Naive thymus-derived CD4-positive, alpha-beta T cell (primary cell): ENCODE measurements at places on chromosomes 13 and 19. TPM values are rescaled to one million over a fixed set of nuclear protein-coding genes. Genes with fewer than 3 reads are reported as not detected.

CNMD gene
- polyA plus RNA-seq: 0.13 TPM

- DNase-seq: no peak
- H3K36me3 ChIP-seq: no peaks in the 10 kb centered on the region
- H3K27ac ChIP-seq: no peak overlapping the region
- no peaks in the 10 kb centered on the region for H3K27me3 ChIP-seq
These were observed 708.2 kb downstream of the EFNB2 start for GRCh38 chr13:105827111-105827809.

SGCG gene
- not detected for polyA plus RNA-seq

- no peak for DNase-seq
- no peaks in the 10 kb centered on the region for H3K36me3 ChIP-seq
- no peak overlapping the region for H3K4me3 ChIP-seq
- H3K4me1 ChIP-seq: no peaks in the 10 kb centered on the region
- no peak overlapping the region for H3K27ac ChIP-seq
These were observed 1002.4 kb upstream of the PCDH9 start for GRCh38 chr13:68232351-68233130.

GIPR gene
- not detected for polyA plus RNA-seq

IGFLR1 gene
- polyA plus RNA-seq: 99.5 TPM

DNA sequence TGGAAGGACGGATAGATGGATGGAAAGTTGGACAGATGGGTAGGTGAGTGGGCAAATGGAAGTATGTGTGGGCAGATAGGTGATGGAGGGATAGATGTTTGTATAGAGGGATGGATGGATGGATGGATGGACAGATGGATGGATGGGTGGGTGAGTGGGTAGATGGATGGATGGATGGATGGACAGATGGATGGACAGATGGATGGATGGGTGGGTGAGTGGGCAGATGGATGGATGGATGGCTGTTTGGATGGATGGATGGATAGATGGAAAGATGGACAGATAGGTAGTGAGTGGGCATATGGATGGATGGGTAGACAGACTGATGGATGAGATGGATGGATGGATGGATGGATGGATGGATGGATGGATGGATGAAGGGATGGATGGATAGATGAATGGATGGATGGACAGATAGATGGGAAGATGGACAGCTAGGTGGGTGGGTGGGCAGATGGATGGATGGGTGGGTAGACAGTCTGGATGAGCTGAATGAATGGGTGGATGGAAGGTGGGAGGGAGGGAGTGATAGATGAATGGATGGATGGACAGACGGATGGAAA is 74.9 kb upstream of the KCTD15 start:
- DNase-seq: no peak
- no peak overlapping the region for H3K27ac ChIP-seq
- H3K36me3 ChIP-seq: no peaks in the 10 kb centered on the region
- H3K4me3 ChIP-seq: no peak overlapping the region
- no peaks in the 10 kb centered on the region for H3K27me3 ChIP-seq

- no peak overlapping the region for H3K27ac ChIP-seq
- H3K4me3 ChIP-seq: no peak overlapping the region
- H3K36me3 ChIP-seq: no peaks in the 10 kb centered on the region
- H3K27me3 ChIP-seq: no peaks in the 10 kb centered on the region
- no peaks in the 10 kb centered on the region for H3K4me1 ChIP-seq
These were observed 57.6 kb upstream of the ZNF507 start for GRCh38 chr19:32287811-32288227.

- DNase-seq: no peak
- no peaks in the 10 kb centered on the region for H3K27me3 ChIP-seq
- no peak overlapping the region for H3K4me3 ChIP-seq
- H3K27ac ChIP-seq: no peak overlapping the region
- H3K4me1 ChIP-seq: no peaks in the 10 kb centered on the region
These were observed 16.2 kb upstream of the MISP start for GRCh38 chr19:734716-735115.

- H3K27me3 ChIP-seq: no peaks in the 10 kb centered on the region
- no peaks in the 10 kb centered on the region for H3K4me1 ChIP-seq
- H3K4me3 ChIP-seq: peak overlapping the region; percentile 30
- H3K27ac ChIP-seq: no peak overlapping the region
These were observed 31.4 kb upstream of the MPHOSPH8 start for GRCh38 chr13:19601749-19602725.

- no peak for DNase-seq
- H3K36me3 ChIP-seq: peaks cover 43% of the 10 kb centered on the region
- H3K4me3 ChIP-seq: no peak overlapping the region
- no peak overlapping the region for H3K27ac ChIP-seq
- H3K4me1 ChIP-seq: no peaks in the 10 kb centered on the region
These were observed 14.2 kb downstream of the TSSK6 start for GRCh38 chr19:19500975-19501644.

DNA sequence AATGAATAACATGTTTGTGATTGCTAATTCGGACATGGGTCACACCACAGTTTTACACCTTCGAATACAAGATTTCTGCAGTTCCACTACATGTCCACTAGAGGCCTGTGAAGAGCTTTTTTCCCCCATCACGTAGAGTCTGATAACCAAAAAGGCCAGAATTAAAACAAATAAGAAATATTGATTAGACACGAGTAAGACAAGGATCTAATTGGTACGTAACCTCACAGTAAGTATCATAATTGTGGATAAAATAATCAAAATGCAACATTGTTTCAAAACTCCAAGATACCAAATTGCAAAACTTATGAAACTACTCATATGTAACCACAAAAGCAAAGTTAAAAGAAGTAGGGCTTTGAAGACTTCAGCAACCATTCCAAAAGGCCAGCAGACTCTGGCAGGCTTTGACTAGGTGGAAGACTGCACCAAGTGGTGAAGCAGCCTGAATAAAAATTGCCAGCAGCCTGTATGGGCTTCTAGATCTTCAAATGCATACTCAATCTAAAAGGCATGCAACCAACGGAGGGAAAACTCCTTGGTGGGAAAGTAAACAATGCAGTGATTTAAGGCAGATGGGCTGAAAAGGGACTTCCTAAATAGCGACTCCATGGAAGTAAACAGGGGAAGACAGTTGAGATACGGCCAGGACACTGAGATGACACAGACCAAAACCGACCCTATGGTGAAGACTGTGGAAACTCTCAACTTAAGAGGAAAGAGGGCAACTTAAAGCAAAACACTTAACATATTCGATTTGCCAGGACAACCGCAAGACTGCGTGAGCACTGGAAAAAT is 56.7 kb downstream of the STARD13 start:
- H3K4me1 ChIP-seq: peaks cover 4% of the 10 kb centered on the region
- peak; percentile 49 for DNase-seq
- no peaks in the 10 kb centered on the region for H3K27me3 ChIP-seq

DNA sequence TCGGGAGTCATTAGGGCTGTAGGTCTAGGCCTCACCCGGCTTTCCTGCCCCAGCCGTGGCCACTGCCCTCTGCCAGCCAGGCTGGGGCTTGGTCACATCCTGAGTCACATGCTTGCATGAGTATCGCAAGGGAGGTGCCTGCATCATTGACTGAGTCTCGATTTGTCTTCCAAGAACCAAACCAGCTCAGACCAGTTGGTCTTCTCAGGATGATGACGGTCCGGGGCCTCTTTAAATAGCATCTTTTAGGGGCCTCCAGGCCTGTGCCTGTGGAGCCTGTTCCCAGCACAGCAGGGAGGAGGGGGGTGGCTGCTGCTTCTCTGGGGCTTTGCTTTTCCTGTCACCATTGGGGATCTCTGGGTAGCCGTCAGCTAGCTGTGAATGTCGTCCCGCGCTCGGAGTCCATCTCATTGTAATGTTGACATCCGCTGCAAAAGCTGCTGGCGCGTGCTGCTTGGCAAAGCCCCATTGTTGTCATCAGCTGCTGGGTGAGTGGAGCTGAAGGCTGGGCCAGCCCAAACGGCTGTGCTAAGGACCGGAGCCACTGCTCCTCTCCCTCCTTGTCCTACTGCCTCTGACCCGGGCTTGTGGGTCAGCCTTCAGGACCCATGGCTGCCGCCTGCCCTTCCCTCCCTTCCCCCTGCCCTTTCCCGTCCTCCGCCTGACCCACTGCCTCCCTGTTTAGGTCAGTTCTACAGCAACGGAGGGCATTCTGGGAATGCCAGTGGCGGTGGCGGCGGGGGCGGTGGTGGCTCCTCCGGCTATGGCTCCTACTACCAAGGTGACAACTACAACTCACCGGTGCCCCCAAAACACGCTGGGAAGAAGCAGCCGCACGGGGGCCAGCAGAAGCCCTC is 14.3 kb upstream of the QTRT1 start:
- H3K4me1 ChIP-seq: no peaks in the 10 kb centered on the region
- H3K4me3 ChIP-seq: no peak overlapping the region
- no peak overlapping the region for H3K27ac ChIP-seq
